Lower leg skin (tissue), 4 donors: ENCODE measurements at places on chromosomes 1 and 21. TPM values are rescaled to one million over a fixed set of nuclear protein-coding genes. Genes with fewer than 3 reads are reported as not detected.

DNA sequence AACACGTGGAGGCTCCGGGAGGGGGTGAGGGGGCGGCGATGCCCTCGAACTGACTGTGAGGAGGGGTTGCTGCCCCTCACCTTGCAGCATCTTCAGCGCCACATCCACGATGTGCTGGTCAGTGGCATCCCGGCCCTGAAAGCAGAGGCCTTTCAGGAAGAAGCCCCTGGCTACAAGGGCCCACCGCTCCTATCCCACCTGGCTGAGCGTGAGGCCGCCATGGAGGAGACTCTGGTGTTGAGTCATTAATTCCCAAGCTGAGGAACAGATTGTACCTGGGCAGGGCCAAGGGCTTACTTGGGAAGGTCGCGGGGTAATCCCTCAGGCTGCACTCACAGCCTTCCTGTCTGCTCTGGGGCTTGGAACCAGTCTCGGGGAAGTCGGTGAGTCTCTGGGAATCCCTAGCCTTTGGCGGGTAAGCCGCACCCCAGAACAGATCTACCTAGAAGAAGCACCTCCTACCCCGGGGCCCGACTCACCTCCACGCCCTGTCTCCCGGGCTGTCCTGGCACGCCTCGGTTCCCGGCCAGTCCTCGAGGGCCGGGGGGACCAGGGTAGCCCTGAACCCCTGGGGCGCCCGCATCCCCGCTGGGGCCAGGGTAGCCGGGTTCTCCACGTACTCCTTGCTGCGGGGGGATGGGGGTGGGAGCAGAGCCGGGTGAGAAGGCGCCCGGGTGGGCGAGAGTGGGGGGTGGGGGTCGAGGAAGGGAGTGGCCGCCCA lies 13.9 kb downstream of the COL9A2 start:
- DNase-seq: no peak

DNA sequence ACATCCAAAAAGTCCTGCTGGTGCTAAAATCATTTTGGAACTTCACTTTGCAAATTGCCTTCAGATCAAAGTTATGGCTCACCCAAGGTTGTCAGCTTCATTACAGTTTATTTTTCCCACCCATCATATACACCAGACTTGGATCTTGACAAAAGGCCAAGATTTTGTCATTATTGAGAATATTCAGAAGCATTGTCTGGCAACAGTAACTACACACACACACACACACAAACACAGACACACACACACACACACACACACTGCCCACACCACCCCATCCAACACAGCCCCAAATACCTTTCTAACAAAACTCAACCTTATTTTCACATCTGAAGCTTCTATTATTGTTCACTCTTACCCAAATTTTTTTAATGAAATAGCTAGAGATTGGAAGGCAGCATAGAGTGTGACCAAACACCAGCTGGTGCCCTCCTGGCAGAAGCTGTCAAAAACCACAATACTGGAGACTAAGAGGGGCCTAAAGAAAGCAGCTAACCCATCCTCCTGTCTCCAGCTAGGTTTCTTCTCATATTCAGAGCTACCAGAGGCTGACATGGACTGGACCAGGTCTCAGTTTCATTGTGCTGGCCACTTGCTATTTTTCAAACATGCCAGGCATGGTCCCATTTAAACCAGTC lies 139.1 kb upstream of the ZC3H11B start:
- DNase-seq: no peak

DNA sequence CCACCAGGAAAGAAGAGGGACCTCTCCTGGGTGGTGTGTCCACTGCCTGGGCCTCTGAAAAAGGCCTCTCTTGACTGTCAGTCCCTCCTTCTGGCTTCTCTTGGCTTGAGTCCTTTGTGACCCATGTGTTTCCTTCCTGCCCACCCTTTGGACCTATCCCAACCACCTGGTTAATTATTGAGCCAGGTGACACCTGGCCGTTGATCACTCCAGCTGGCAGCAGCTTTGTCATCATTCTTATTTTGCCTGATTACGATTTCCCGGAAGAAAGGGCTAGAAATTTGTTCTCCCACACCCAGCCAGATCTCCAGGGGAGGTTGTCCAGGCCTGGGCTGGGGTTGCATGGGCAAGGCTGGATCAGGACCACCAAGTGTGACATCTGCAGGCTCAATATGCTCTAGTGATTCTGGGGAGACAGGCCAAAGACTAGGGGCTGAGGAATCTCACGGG lies 24.8 kb downstream of the CSF1 start:
- DNase-seq: peak; percentile 36

GRCh38 chr1:4113897-4114296 lies 213.8 kb upstream of the C1orf174 start:
- DNase-seq: no peak

DNA sequence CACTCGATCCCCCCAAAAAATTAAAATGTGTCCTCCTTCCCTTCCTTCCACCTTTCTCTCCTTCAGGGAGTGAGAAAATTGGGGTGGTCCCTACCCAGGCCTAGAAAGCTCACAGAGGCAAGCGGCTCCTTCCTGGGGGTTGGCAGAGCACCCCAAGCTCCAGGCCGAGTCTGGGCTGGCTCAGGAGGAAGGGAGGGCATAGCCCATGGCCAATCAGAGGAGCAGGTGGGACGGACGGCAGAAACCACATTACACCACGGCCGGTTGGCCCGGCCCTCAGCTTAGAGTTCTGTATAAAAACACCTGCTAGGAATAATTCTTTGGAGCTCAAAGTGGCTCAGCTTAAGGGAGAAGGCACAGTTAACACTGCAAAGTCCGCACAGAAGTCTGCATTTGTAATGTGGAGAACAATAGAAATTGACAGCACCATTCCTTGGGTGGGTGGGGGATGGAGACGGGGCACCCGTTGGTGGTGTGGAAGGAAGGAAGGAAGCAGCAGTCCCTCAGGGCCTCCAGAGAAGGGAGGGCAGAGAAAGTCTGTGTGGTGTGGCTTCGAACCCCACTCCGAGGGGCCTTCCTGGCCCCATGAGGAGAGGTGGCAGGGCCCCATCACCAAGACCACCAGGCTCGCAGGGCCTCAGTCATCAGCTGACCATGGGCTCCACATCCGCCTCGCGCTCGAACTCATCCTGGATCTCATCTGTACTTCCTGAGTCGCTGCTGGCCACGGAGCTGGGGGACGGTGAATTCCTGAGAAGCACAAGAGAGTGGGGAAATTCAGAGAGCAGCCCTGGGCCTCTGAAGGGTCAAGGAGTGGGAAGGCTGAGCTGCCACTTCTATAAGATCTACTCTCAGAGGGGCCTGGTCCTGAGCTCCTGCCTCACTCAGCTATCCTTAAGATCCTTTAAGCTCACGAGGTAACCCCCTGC lies 5.8 kb upstream of the ALDH4A1 start:
- DNase-seq: no peak

DNA sequence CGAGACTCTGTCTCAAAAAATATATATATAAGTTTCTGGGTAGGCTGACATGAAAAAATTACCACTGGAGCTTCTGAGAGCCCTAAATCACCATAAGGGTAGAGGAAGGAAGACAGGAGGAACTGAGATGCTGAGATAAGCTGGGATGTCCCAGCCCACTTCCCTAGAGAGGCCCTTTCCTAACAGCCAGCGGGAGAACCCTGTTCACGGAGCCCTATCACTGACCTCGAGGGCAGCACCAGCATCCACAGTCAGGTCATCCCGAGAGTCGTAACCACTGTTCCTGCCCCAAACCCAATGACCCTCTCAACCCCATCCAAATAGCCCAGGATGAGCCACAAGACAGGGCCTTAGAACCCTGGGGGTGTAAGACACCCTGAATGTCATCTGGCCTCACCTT lies 77.5 kb downstream of the CD34 start:
- DNase-seq: no peak

DNA sequence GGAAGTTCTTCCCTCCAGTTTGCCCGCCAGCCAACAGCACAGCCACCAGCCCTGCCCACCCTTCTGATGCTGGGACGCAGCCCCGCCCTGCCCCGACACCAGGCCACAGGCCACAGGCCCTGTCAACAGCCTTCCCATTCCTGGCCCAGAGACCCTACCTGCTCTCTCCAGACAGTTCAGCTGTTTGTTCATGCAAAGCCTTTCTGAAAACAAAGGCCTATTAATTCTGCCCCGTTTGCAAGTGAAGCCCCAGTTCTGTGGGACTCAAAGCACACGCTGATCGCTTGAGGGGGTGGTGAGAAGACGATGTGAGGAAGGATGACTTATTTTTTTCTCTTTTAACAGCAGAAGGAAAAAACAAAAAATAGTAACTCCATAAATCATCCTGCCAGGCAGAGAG lies 55.4 kb upstream of the KIF26B start:
- no peak for DNase-seq

GRCh38 chr1:12547586-12548225 lies 70.3 kb downstream of the DHRS3 start:
- no peak for DNase-seq

- DNase-seq: no peak
Observed at GRCh38 chr1:22529901-22530621, 33.2 kb upstream of the EPHA8 start.

DNA sequence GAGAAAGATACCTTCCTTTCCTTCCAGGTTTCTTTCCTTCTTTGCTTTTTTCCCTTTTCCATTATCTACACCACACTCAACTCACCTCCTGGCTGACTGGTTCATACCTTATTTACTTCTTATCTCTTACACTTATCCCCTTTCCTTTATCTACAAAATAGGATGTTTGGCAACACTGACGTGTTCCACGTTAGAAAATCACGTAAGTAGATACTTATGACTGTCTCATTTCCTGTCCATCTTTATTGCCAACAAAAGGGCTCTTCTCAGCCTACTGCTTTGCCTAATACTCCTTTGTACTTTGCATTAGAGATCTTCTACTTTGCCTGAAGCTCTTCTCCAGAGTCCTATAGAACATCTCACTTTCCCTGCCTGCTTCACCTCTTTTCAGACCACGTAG lies 25.1 kb downstream of the SYNJ1 start:
- no peak for DNase-seq

GRCh38 chr1:147591261-147591891 lies 50.1 kb downstream of the BCL9 start:
- DNase-seq: no peak

GRCh38 chr1:39160703-39161102 lies 43.8 kb upstream of the MACF1 start:
- DNase-seq: no peak

DNA sequence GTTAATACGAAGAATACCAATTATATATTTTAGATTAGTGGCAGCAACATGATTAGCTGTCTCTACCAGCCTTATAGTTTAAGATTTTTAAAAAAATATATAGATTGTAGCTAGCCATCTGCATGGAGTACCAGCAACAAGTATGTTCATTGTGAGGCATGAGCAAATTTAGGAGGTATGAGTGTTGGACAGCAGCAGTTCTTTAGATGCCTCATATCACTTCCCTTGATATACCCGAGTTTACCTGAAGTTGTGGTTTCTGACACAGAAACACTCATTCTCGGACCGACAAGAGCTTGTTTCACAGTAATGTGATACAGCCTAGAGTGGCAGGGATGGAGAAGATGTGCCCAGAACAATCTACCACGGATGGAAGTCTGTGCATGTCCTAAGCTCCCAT lies 69.1 kb downstream of the RGS18 start:
- no peak for DNase-seq

GRCh38 chr1:235545292-235545930 lies 41.2 kb upstream of the B3GALNT2 start:
- DNase-seq: no peak

DNA sequence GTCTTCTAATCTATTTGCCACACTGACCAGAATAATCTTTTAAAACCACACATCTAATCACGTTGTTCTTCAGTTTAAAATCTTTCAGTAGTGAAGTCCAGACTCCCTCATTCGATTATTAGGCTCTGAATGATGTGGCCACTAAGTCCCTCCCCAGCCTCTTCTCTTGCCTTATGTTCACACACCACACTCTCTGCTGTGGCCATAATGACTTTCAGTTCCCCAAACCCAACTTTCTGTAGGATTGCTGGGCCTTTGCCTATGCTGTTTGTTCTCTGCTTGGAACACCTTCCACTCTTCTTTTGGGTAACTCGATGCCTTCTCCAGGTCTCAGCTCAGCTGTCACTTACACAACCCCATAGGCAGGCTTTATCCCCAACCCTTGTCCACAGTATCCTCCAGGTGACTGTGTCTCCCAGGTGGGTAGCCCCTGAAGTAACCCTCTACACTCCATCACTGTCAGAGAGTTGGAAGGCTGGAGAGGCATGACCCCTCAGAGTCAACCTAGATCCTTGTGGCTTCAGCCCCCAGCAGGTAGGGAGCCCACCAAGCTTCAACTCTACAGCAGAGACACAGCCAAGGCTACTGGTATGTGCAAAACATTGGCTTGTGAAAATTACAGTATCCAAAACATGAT lies 8.4 kb upstream of the SLC37A1 start:
- no peak for DNase-seq

- no peak for DNase-seq
Observed at GRCh38 chr1:1281533-1282321, 1.5 kb downstream of the SCNN1D start.

GRCh38 chr1:203626910-203627246 lies 246 bp downstream of the ATP2B4 start:
- DNase-seq: no peak

DNA sequence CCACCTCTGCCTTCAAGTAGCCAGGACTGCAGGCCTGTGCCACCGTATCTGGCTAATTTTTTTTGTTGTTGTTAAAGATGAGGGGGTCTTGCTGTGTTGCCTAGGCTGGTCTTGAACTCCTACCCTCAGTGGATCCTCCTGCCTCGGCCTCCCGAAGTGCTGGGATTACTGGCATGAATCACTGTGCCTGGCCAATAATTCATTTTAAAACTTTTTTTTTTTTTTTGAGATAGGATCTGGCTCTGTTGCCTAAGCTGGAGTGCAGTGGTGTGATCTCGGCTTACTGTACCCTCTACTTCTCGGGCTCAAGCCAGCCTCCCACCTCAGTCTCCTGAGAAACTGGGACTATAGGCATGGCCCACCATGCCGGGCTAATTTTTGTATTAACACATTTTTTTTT lies 3.5 kb downstream of the CDC73 start:
- DNase-seq: no peak

Gene MAEL
- 3.6 TPM for total RNA-seq

Gene CRB1
- 0.05 TPM for total RNA-seq

Gene CELA2A
- total RNA-seq: not detected

Gene TMEM61
- 4.5 TPM for total RNA-seq

Gene GJC2
- total RNA-seq: 2.1 TPM
